H9 (cell line): ENCODE measurements at places on chromosomes 12 and 14. TPM values are rescaled to one million over a fixed set of nuclear protein-coding genes. Genes with fewer than 3 reads are reported as not detected.

- H3K4me1 ChIP-seq = no peaks in the 10 kb centered on the region
- H3K36me3 ChIP-seq = no peaks in the 10 kb centered on the region
- peak overlapping the region; percentile 85 for H3K4me3 ChIP-seq
These were observed 1.6 kb downstream of the SLC16A7 start for GRCh38 chr12:59597385-59597781.

HOXC4 gene
- not detected in 2 replicates for total RNA-seq

CLEC2B gene
- total RNA-seq = not detected in 2 replicates

CD163L1 gene
- 0.18 and 0.39 TPM in 2 replicates for total RNA-seq

GRCh38 chr12:104714369-104714768, 243.7 kb downstream of the SLC41A2 start:
- no peaks in the 10 kb centered on the region for H3K27me3 ChIP-seq
- peak overlapping the region; percentile 7; the same call in 1 of the 3 replicates for H3K4me3 ChIP-seq
- peaks cover 7% of the 10 kb centered on the region; the same call in 1 of the 2 replicates for H3K4me1 ChIP-seq

DNA sequence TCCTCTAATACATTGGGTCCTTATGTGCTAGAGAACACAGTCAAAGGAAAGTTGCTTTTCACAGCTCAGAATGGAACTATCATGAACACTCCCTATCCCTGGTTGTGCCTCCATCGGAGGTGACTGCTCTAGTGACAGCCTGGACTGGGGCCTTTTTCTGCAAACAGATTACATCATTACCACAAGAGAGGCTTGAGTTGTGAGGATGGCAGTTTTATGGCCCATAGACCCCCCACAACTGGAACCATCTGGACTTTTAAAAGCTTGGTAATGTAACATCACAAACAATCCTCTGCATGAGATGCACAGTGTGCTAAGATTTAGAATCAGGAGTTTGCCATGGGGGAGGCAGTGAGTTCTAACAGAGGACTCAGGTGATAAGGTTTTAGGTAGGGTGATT, 46.6 kb upstream of the WSCD2 start:
- H3K27me3 ChIP-seq = no peaks in the 10 kb centered on the region
- H3K4me1 ChIP-seq = no peaks in the 10 kb centered on the region
- no peak overlapping the region for H3K4me3 ChIP-seq
- no peak overlapping the region for H3K27ac ChIP-seq
- no peak for DNase-seq

- H3K27me3 ChIP-seq = peaks cover 2% of the 10 kb centered on the region
- H3K36me3 ChIP-seq = no peaks in the 10 kb centered on the region
- no peak overlapping the region for H3K27ac ChIP-seq
- DNase-seq = peak; percentile 67
- peak overlapping the region; percentile 62 for H3K4me3 ChIP-seq
These were observed 65.7 kb downstream of the TNFAIP2 start for GRCh38 chr14:103188810-103189480.

DNA sequence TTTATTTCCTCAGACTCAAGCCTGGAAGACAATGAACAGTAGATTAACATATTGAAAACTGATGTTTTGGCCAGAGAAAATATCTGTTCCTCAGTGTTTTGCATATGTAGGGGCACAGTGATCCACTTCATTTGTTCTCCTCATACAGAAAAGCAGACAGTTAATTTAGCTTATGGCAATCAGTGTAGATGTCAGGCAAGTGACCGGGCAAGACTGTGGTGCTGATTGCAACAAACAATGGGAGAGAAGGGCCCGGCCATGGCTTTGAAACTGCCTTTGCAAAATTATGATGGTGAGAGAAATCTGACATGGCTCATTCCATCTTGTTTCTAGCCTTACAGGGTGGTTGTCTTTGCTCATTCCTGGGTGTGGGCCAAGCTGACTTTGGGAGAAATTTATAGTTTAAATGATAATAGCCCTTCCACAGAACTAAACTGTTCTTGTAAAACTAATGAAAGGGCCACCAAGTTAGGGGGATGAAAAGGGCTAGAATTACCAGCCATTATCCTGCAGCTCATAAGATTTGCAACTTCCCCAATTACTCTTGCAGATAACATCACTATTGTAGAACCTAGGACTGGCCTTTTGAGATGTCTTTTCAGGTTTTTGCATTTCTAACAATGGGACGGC, 220.3 kb downstream of the KTN1 start:
- H3K27me3 ChIP-seq = no peaks in the 10 kb centered on the region
- DNase-seq = no peak
- peaks cover 13% of the 10 kb centered on the region for H3K36me3 ChIP-seq
- peak overlapping the region; percentile 3; the same call in 1 of the 2 replicates for H3K4me3 ChIP-seq
- no peak overlapping the region for H3K27ac ChIP-seq
- H3K4me1 ChIP-seq = peaks cover 17% of the 10 kb centered on the region

DNA sequence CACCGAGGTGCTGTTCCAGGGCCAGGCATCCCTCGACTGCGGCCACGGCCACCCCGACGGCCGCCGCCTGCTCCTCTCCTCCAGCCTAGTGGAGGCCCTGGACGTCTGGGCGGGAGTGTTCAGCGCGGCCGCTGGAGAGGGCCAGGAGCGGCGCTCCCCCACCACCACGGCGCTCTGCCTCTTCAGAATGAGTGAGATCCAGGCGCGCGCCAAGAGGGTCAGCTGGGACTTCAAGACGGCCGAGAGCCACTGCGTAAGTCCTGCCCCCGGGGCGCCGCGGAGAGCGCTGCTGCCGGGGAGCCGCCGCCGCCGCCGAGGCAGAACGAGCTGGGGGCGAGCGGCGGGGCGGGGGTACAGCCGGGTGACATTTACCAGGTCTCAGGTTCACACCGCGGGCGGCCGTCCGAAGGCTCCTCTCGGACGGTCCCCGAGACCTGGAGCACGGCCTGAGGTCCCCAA, 1.4 kb downstream of the PLXNC1 start:
- peak overlapping the region; percentile 53 for H3K4me3 ChIP-seq
- H3K4me1 ChIP-seq = no peaks in the 10 kb centered on the region; the same call in 1 of the 2 replicates
- no peak overlapping the region for H3K27ac ChIP-seq
- H3K27me3 ChIP-seq = peaks cover 46% of the 10 kb centered on the region
- H3K36me3 ChIP-seq = no peaks in the 10 kb centered on the region
